COR-L47 (cell line): ENCODE measurements at places on chromosomes 16 and 17.
A peak's percentile ranks its signal among the peaks of the same experiment; 100 is the strongest.

GRCh38 chr17:10815319-10815718 lies 11.4 kb upstream of the TMEM238L start:
- no peak for DNase-seq

GRCh38 chr17:59427425-59427921 lies 96.0 kb downstream of the YPEL2 start:
- DNase-seq = no peak

DNA sequence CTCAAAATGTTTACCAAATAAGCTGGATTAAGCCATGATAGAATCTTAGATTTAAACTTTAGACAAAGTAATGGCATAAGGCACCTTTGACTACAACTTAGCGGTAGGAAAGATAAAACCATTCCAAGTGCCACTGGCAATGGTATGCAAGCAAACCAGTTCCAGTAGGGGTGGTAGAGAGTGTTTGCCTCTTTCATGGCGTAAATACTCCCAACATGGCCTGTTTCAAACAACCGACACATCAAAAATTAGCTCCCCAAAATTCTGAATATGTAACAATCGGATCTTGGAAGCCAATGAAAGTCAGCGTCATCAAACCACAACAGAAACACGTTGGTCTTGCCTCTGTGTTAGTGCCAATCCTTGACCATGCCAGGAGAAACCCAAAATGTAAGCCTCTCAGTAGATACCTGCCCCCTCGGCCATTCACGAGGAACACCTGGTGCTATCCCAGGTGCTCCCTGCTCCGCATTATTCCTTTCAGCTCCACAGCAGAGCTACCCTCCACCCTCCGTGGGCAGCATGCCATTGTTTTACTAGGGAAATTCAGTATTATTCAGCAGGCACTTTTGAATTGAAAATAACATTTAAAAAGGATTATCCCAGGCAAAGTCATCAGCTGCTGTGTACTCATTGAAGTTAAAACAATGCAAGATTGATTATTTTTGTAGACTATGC lies 307.8 kb upstream of the CDH11 start:
- no peak for DNase-seq

DNA sequence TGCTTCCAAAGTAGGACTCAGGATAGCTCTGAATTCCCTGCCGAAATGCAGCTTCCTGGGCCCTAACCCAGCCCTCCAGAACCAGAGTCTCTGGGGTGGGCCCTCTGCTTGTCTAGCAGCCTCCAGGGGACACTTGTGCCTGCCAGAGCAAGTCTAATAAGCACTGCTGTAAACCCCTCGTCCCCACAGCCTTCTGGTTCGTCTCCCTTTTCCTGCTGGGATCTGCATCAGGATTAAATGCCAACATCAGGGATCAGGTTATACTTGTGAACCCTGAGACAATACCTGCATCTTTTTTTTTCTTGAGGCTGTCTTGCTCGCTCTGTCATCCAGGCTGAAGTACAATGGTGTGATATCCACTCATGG lies 282.0 kb downstream of the SEC14L1 start:
- no peak for DNase-seq

GRCh38 chr16:12178251-12178990 lies 201.9 kb downstream of the SNX29 start:
- no peak for DNase-seq

DNA sequence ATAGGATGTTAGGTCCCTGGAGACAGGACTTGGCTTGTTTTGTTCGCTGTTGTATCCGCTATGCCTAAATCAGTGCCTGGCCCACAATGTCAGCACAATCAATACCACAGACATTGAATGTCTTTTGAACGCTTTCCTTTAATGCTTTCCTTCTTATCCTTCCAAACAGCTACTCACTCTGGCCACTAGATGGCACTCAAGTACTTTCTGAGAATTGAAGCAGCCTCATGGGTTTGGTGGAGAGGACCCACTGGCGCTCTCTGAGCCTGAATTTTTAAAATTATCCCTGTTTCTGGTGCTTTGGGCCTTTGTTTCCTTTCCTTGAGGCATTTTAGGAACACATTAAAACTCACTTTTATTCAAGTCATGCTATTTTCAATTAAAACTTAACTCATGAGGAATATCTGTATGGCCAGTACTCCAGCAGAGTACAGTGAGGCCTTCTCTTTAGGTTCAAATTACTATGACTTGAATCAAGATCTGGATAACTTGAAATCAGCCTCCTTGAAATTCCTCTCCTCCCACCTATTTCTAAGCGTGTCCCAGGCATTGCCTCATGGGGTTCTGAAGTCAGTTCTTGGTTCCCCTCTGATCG lies 3.2 kb upstream of the NLRP1 start:
- peak; percentile 44 for DNase-seq

- DNase-seq = no peak
These were observed 315.6 kb downstream of the HS3ST3B1 start for GRCh38 chr17:14616528-14616927.

DNA sequence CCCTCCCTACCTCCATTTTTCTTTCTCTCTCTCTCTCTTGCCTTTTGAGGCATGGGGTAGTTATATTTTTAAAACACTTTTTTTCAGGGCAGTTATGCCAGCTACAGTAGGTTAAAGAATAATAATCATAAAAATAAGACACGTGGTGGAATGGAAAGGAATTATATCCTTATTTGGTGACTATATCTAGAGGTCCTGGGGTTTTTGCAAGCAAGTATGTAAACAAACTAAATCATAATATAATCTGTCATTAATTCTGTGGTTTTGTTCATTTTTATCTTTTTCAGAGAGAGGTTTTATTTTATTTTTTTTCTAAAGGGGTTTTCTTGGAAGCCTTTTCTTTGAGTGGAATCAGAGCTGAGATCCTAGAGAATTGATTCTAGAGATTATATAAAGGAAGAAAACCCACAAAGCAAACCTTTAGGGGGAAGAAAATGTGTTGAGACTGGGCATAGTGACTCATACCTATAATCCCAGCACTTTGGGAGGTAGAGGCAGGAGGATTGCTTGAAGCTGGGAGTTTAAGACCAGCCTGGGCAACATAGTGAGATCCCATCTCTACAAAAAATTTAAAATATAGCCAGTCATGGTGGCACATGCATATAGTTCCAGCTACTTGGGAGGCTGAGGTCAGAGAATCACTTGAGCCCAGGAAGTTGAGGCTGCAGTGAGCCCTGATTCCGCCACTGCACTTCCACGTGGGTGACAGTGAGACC lies 53.2 kb downstream of the NQO1 start:
- no peak for DNase-seq

DNA sequence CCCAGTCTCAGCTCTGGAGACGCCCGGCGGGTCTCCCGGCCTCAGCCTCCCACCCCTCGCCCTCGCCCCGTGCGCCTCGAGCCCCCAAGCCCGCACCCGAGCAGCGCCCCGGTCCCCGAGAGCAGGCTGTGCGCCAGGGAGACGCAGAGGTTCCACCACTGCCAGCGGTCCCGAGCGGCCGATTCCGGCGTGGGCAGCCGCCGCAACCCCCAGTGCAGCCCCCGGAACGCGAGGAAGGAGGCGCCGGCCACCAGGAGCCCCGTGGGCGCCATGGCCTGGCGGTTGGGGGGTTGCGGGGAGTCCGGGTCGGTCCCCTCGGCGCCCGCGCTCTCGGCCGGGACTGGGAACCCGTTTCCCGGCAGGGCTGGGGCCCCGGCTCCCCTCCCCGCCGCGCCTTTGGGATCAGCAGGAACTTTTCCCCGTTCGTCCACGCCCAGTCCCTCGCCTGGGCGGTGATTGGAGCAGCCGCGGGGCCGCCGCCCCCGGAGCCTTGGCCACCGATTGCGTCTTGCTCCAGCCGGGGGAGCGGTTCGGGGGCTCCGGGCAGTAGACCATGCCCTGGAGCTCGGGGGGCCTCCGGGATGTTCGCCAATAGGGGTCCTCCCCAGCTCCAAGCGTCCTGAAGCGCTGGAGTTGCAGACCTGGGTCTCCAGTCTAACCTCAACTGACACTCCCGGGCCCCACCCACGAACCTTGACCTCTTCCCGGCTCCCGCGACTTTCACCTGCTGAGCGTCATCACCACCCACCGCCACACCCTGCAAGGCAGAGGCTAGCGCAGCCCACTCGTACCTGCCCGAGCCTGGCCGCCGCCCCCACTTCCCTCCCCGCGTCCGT lies at the start of gene TLCD2:
Gene TLCD2 (minus strand): TSS at position 407 of the 836 bp plus-strand sequence. CDS start 135 bp downstream, at position 272.
- DNase-seq = no peak

- no peak for DNase-seq
These were observed 371.0 kb downstream of the RBFOX1 start for GRCh38 chr16:7703672-7704071.

- no peak for DNase-seq
These were observed 29.3 kb downstream of the TBC1D16 start for GRCh38 chr17:80006339-80006720.

DNA sequence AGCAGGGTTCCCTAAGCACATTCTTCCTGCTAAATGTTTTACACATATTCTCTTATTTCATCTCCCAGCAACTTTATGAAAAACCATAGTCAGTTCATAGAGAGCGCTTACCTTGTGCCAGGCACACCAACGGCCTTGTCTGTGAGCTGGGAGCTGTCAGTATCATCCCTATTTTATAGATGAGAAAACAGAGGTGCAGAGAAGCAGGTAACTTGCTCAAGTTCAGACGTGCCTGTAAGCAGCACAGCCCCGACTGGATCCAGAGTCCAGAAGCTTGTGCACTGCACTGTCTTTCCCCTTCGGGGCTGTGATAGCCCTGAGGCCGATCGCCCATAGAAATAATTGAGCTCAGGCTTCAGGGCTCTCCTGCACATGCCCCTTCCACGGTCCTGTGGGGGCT lies 6.2 kb downstream of the AQP8 start:
- DNase-seq = no peak

GRCh38 chr16:81836279-81837054 lies 57.4 kb downstream of the PLCG2 start:
- no peak for DNase-seq

DNA sequence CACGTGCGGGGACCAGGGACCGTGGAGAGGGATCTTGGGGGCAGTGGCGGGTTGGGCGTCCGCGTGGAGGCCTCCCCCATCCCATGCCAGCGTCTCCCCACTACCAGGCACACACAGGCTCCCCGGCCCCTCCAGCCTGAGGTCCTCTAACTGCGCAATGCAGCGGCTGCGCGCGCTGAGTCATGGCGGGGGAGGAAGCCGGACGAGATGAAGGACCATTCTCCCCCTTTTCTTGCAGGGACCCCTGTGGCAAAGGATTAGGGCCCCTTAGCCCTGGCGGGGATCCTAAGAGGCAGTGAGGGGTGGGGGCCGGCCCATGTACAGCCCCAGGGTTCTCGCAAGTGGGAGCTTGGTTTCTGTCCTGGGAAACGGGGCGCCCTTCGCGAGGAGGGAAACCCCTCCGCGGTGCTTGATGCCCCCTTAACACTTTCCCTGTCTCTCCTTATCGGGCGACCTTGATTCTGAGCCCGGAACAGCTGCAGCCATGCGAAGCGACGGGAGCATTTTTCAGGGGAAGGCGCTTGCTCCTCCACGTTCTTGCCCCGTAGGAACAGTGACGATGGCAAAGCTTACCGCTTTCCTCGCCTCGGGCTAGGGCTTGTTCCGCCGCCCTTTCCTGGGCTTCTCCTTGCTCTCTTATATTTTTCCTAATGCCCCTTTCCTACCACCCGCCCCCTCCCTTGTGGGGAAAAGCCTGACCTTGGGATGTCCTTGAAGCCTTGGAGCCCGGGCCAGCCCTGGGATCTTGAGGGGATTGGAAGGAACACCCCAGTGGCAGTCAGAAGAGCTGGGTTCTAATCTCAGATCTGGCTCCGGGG lies 592 bp downstream of the ALDOA start:
- DNase-seq = no peak

DNA sequence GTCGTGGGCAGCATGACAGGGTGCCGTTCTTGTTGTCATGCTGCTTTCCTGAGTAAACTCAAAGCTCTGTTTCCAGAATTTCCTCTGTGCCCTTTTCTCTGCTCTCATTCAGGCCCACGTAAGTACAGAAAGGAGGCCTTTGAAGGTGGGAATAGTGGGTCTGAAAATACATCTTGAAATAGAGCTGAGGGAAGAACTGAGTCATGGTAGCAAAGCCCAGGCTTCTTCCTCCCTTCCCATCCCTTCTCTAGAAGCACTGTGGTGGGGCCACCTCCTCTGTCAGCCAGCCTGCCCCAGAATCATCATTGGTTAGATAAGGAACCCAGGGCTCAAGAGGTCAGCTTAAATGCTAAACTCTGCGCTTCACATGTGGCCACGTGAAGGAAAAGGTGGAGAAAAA lies 9.4 kb downstream of the CTRL start:
- no peak for DNase-seq

DNA sequence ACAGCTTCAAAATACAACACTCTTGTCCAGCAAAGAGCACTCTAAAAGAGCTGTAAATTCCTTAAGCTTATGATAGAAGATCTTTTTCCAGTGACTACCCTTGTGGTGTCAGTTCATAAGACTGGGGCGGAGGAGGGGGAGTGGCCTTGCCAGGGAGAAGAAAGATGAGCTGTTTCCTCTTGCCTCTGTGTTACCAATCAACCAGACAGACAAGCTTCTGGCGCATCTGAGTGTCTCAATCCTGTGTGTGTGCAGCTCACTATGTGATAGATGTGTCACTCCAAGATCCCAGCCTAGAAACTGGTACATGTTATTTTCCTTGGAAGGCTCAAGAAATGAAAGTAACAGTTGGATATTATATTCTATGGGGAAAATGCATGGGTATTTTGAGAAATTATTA lies 167.4 kb upstream of the CACNG3 start:
- no peak for DNase-seq

DNA sequence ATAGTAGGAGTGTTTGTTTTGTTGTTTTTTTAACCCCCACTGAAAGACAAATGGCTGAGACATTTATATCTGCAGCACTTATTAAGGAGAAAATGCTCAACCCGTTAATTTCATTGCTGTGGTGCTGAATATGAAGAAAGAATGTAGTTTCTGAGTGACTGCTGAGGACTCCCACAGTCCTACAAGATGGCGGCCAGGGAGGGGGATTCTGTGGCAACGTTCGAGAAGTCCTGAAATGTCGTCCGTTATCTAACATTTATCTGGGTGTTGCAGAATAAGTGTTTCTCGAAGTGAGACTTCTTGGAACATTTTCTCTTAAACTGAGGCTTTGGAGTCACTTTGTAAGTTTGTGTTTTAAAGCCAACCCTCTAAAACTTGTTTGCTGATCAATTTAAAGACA lies 530.4 kb downstream of the XYLT1 start:
- DNase-seq = no peak

GRCh38 chr16:82138478-82139285 lies 31.3 kb downstream of the MPHOSPH6 start:
- DNase-seq = no peak

GRCh38 chr17:6437466-6437865 lies 2.5 kb upstream of the AIPL1 start:
- DNase-seq = no peak

- no peak for DNase-seq
These were observed 81.8 kb downstream of the IRX3 start for GRCh38 chr16:54204756-54205155.
